ENCODE measurements at places on chromosomes 16 and 17.

- DNase-seq: no peak
Observed at GRCh38 chr16:23833960-23834685, 1.7 kb upstream of the PRKCB start.

GRCh38 chr17:37488607-37489196 lies 989 bp upstream of the DUSP14 start:
- peak; percentile 58 for DNase-seq

- no peak for DNase-seq
Observed at GRCh38 chr16:65743558-65743957, 621.7 kb upstream of the CDH11 start.

DNA sequence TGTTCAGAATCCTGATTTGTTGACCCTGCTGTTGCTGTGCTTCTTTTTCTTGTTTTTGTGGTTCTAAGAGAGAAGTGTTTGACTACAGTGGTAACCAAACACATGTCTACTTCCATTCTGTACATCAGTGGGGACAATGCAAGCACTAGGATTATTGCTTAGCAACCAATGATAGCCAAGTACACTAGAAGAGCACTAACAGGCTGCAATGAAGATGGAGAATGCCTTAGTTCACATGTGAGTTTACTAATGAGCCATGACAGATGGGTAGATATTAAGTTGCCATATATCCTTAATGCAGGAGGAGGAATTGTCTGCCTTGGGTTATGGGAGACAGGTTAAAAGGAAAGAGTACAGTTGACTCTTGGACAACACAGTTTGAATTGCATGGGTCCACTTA lies 8.3 kb downstream of the EFCAB5 start:
- peak; percentile 20 for DNase-seq

- peak; percentile 78 for DNase-seq
Observed at GRCh38 chr16:29820271-29820701, at the start of gene MVP. Gene MVP (plus strand): TSS chr16:29820462. CDS start chr16:29830550, 10,088 bp downstream.

DNA sequence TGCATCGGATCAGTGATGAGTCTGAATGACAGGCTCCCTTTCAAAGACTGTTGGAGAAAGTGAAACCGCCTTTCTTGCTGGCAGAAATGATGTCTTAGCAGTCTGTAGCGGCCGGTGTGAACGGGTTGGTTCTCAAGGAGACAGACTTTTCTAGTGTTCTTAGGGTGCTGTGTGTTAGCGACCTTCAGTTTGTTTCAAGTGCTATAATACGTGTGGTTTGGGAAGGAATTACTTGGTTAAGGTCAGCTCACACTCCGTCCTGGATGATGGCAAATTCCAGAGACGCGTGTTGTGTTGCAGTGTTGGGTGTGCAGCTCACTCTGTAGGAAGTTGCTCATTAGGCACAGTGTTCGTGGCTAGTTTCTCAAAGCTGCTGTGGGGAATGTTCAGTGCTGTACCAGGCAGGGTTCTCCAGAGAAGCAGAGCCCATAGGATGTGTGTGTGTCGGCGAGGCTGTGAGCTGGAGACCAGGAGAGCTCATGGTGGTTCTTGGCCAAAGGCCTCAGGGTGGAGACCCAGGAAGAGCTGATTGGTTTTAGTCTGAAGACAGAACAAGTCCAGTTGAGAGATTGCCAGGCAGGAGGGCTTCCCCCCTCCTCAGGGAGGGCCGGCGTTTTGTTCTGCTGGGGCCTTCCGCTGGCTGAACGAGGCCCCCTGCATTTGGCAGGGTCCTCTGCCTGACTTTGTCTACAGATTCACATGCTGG lies 37.6 kb downstream of the ZNF750 start:
- DNase-seq: no peak

DNA sequence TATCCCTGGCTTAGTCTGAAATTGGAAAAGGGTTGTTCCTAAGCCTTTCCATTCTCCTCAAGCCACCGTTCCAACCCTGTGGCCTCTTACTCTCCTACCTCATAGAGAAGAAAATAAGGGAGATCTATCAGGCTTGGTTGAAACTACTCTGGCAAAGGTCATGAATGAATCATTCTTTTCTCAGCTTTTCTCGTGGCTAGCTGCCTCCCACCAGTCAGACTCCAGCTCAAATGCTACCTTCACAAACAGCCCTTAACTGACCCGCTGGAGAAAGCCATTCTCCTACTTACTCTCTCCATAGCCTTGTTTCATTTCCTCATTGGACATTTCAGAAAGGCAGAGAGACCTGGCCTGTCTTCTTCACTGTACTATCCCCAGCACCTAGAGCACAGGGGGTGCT lies 8.9 kb downstream of the MYH10 start:
- DNase-seq: no peak

DNA sequence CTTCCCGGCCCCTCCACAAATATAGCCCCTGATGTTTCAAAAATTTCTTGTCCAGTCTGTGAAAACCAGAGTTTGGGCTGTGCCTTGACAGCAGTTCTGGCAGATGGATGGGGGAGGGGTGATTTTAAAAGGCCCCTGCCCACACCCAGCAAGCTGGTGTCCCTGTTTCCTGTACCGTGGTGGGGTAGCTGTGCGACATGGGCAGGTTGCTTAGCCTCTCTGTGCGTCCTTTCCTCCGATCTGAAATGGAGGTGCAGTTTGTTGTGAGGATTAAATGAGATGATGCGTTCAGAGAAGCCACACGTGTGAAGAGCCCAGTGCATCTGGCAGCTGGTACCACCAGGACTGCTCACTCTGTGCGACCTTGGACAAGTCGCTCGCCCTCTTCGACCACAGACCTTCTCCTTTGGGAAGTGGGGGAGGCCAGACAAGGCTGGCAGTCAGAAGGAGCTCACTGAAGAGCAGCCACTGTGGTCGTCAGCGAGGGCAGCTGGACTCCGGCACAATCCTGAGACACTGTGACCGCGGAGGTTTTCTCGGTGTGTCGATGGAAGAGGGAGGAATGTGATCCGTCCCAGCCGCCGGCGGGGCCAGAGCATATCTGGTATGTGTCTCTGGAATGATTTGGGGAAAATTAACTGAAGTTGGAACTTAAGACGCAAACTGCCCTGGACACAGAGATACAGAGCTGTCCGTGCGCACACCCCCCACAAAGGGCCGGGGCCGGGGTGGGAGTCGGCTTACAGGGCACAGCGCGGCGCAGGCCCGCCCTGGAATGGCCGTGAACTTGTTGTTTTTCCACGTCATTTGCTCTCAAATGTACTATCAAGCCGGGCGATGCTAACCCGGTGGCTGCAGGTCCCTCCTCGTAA lies 721 bp upstream of the WFIKKN2 start:
- no peak for DNase-seq

DNA sequence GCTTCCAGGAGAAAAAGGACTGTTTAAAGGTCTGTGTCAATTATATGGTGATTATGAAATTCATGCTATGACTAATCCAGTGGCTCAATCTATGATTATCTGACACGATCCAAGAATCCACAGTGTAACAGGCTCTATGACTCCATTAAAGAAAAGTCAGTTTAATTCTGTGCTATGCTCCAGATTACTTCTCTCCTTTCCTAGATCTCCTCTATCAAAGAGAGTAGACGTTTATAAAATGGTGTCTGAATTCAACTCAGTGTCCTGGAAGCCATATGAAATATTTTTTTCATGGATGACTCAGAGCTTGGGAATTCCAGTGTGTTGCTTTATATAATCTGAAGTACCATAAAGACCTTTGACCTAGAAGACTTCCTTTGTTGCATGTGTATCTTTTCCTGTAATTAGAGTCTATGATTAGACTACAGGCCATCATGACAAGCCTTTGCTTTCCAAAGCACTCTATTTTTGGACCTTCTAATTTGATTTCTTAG lies 27.0 kb upstream of the NF1 start:
- DNase-seq: peak; percentile 13

- no peak for DNase-seq
Observed at GRCh38 chr16:14373896-14374295, 256.2 kb downstream of the PARN start.

DNA sequence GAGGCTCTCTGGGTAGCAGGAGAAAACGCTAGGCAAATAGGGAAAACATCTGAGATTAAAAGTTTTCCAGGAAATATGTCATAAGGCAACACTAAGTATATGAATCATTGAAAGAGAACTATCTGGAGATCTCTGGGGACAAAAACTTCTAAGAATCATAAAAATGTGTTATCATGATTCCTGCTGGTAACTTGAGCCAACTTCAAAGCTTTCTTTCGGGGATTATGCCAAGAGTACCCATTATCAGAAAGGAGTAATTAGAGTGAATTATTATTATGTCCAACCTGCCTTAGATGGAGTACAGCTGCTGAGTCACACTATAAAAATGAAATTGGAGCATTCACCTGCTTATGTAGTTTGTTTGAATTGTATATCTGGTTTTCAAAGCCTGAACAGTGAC lies 488.5 kb upstream of the SOX9 start:
- no peak for DNase-seq

DNA sequence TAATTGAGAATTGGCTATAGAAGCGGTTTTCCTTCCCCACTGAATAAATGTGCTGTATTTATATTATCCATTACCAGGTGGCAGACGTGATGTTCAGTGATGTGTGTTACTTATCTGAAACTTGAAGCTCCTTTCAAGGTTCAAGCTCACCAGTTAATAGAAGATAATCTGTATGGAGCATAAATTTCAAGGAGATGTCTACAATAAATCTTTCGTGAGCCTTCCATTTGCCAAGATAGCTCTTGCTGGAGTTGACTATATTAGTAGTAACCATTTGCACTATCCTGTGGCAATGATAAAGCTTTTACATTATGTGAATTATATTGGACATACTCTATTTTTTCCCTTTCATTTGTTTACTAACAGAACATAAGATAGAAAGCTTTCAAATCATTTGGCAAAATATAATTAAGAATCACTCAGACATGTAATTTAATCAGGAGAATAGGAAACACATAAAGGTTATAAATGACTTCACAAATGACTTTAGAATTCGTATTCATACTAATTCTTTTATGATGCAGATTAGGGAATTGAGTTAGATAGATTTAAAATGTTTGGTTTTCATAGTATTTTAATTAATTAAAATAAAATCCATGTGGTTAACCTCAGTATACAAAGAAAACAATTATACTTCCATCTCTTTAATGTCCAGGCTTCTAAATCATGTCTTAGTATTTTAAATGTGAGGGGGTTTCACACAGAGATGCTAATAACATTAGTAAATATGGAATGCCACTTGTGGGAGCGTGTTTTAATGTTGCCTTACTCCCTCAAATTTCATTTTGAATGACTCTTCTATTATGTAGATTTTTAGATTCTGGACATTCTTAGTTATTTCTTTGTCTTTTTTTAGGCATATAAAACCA lies 664.4 kb upstream of the CDH8 start:
- DNase-seq: no peak

DNA sequence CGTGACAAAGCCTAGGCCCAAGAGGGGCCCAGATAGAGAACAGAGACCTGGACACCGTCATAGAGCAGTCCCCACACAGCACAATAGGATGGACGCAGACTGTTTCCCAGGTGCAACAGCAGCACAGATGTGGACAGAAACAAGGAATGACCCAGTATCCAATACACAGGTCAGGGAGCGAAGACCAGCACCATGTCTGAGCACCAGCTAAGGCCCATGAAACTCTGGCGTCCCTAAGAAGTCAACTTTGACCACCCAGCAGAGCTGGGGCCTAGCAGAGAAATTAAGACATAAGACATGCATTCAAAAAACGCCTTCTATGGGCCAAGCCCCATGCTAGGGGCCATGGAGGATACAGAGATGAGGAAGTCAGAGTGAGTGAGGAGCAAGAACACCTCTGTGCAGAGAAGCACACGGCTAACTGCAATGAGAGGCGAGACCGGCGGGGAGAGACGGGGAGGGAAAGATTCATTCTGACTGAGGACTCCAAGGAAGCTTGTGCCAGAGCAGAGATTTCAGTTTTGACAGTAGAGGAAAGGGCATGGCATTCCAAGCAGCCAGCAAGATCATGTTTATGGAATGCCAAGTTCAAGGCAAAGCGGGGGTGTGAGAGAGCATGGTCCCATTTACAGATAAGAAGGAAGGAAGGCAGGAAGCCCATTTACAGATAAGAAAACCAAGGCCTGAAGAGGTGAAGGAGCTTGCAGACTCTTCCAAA lies 50.8 kb downstream of the PITPNM3 start:
- no peak for DNase-seq

DNA sequence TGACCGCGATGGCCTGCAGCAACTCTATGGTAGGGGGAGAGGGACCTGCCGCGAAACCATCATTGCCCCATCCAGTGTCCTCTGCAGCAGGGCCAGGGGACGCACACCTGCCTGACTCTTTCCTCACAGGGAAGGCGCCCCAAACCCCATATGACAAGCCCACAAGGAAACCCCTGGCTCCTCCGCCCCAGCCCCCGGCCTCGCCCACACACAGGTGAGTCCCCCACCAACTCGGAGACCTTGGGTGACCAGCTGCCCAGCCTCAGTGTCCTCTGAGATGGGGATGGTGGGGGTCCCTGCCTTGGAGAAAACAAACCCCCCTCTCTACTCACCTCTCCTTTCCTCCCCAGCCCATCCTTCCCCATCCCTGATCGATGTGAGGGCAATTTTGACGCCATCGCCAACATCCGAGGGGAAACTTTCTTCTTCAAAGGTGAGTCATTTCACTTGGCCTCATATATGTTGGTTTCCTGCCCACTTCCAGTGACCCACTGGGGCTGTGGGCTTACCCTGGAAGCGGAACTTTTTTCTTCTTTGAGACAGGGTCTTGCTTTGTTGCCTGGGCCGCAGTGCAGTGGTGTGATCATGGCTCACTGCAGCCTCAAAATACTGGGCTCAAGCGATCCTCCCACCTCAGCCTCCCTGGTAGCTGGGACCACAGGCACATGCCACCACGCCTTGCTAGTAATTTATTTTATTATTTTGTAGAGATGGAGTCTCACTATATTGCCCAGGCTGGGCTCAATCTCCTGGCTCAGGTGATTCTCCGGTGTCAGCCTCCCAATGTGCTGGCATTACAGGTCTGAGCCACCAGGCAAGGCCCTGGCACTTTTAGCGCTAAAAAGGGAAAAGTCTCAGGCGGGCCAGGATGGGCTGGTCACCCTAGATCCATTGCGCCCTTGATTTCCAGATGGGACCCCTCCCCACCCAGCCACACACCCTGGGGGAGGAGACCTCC lies 8.0 kb upstream of the IL32 start:
- no peak for DNase-seq

GRCh38 chr16:14251419-14251818 lies 180.3 kb downstream of the MRTFB start:
- no peak for DNase-seq

- no peak for DNase-seq
Observed at GRCh38 chr16:75317101-75317522, 65.7 kb upstream of the BCAR1 start.

GRCh38 chr16:50434872-50435478 lies 66.2 kb upstream of the BRD7 start:
- DNase-seq: no peak

- DNase-seq: no peak
Observed at GRCh38 chr16:83940630-83941378, 12.2 kb upstream of the OSGIN1 start.

- DNase-seq: peak; percentile 45
Observed at GRCh38 chr17:39755554-39756379, 18.0 kb downstream of the GRB7 start.

DNA sequence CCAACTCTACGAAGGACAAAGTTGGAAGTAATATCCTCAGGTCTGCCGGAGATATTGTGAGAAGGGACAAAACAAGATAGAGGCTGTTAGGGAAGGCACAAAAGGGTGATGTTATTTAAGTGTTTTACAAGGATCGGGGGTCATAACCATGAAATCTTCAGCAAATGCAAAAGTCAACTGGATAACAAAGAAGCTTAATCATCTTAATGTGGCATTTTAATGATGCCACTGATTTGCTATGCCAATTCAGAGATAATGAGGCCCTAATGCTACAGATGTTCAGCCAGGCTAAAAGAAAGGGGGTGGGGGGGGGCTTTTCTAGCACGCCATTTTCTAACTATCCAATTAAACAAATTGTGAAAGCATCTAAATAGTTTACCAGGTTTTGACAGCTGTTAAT lies 63.1 kb downstream of the IKZF3 start:
- DNase-seq: no peak
